ENCODE measurements at places on chromosomes 12 and 14.

DNA sequence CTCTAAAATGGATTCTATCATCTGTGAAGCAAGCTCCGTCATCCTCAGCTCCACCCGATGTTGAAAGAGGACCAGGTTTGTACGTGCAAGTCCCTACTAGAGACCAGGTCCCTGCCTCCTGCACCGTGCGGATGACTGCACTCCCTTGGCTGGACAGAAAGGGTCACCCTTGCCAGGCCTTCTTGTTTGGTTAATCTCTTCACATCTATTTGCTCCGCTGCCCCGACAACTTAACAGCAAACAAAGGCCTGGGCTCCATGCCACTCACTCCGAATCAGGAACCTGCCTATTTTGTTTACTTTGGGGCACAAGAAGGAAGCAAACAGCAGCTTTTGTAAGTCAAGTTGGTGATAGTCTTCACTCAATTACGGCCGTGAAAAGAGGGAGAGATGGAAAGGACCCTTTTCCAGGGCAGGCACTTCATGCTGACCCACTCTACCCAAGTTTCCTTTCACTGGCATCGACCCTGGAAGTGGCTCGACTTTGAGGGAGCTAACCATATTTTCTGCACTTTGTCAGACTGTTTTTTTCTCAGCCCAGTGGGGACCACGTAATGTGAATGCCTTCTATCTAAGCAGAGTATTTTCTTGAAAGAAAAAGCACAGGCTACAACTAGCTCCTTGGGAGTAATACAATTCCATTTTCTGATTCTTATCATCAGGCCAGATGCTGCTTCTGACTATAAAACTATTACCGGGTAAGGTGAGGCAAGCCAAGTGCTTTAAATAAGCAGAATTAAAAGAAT lies 202.6 kb downstream of the FOXN3 start:
- DNase-seq = no peak

GRCh38 chr12:132329036-132329719 lies at the start of gene GALNT9:
GALNT9 (minus strand) TSS chr12:132329589; CDS start chr12:132329203, 386 bp downstream.
- DNase-seq = peak; percentile 4

DNA sequence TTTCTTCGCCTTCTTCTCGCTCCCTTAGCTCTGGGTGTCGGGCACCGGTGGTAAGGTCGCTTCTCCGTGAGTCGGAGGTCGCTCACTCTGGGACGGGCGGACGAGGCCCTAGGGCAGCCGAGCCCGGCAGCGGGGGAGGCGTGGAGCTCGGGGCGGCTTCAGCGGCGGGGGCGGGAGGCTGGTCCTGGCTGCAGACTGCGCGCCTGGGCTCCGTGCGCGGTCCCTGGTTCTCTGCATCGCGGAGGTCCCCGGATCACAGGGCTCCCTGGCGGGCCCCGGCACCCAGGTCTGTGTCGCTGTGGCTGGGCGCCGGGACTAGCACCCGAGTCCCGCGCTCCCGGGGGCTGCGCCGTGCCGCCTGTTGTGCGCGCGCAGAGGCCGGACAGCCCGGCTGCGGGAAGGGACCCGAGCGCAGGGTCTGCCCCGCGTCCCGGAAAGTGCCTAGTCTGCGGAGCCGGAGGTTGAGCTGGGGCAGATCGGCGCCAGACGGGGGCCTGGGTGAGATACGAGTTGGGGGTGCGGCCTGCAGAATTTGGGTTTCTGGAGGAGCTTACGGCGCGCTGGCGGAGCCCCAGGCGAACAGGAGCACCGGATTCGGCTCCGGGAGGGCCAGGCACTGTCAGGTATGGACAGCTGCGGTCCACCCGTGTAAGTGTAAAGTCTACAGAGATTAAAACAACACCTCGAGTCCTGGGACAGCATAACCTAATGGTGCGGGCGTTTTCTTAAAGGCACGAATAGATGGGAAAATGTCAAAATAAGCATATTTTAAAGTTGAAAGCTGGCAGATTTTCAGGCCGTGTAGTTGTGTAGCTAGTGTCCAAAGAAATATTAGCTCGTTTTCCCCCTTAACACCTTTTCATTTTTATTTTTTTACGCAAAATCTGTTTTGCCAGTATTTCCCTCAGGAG lies 713 bp downstream of the FRMD6 start:
- DNase-seq = no peak

DNA sequence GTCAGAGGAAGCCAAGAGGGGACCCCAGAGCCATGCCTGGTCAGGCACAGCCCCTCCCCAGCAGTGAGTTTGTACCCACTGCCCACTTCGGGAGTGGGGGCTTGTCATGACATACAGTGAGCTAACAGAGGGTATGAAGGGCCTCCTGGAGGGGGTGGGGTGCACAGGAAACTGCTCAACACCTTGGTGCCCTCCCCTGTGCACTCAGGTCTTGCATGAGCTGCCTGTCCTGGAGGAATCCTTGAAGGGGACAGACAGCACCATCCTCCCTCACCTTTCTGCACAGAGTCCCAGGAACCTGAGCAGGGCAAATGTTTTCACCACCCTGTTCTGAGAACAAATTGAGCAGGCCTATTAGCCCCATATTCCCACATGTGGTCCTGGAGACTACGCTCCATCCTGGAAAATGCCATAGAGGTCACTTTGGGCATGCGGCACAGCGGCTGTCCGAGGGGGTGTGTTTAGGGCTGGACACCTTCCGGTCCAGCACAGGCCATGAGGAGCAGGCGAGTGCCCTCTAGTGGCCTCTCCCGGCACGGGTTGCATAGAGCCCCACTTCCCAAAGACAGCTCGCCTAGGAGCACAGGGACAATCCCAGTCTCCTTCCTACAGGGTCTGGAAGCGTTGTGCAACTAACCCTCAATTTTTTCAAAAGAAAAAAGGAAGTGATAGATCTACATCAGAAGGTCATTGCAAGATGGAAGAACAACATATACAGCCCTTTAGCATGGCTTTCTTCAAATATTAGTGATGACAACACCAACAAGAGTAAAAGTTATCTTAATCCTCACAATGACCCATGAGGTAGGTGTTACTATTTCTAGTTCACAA lies 31.9 kb upstream of the ZFP36L1 start:
- DNase-seq = peak; percentile 63

GRCh38 chr12:30898846-30899245 lies 27.7 kb upstream of the TSPAN11 start:
- no peak for DNase-seq

- peak; percentile 26 for DNase-seq
Observed at GRCh38 chr12:30019366-30020140, 235.8 kb upstream of the TMTC1 start.

DNA sequence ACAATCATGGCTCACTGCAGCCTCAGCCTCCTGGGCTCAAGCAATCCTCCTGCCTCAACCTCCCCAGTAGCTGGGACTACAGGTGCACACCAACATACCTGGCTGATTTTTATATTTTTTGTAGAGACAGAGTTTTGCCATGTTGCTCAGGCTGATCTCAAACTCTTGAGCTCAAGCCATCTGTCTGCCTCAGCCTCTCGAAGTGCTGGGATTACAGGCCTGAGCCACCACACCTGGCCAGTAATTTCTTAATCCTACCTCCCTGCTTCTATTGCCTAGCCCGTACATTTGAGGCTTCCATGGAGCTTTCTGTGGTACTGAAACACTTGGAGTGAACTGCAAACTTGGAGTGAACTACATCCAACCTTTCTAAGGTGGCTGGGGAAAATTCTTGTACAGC lies 20.7 kb downstream of the SLC35E3 start:
- no peak for DNase-seq

DNA sequence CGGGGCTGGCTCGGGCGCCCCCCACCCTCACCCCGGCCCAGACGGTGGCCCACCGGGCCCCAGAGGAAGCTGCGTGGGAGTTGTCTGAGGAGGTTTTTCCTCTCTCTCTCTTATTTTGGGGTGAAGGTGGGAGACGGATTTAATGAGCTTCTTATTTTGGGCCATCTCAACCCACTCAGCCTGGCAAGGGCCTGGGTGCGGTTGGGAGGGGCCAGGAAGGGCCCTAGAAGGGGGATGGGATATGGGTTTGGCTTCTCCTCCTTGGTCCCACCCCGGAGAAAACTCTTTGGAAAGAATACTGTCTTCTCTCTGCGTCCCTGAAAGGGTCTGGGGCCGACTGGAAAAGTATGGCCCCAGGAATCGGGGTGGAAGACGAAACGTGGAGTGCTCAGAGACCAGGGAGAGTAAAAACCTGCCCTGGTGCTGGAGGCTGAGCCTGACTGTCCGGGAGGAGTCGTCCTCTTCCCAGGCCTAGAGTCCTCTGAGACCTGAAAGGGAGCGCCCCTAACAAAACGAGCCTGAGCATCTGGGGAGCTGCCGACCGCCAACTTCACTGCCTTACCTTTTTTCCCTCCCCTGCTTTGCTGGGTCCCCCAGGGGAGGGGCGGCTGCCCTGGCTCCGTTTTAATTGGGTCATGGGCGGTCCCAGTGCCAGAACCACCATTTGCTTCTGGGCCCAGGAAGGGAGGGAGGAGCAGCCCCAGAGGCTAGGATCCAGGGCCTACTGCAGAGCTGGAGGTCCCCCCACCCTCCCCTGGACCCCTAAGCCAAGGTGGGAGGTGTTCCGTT lies 1.6 kb downstream of the MMP14 start:
- DNase-seq = peak; percentile 56

DNA sequence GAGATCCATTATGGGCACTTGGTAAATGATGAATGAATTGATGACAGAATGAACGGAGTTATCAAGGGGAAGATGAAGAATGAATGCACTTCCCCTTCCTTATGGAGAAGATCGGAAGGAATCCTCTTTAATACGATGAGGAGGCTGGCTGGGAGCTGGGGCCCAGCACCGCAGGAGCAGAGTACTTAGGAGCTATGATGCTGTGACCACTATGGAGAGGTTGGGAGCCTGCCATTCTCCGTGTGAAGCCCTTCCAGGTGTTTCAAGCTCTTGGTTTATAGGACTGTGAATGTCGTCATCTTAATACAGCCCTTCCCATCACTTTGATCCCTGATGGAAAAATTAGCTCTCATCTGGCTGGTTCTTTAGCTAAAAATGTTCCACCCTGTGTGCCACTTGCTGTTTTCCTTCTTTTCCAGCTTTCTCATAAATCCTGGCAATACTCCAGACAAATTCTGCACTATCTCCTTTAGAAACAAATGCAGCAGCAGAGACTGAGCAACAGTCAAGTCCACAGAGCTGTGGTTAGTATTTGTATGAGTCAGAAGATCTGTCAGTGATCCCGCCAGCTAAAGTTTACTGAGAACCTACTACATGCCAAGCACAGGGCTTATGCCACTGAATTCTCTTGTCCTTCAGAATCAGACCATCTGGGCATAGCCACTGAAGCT lies 263.1 kb upstream of the CRY1 start:
- peak; percentile 87 for DNase-seq

DNA sequence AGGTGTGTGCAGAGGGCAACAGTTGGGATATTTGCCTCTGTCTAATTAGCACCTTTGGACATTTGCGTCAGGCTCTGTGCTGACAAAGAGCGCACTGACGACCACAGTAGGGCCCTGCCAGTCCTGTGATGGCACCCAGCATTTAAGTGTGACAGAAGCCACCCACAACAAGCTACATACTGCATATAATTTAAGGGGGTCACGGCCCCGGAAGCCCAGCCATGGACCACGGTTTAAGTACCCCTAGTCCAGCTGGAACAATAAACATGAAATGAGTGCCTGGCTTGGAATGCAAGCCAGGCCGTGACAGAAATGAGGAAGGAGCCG lies 16.8 kb upstream of the DYNC1H1 start:
- DNase-seq = no peak

GRCh38 chr12:53984901-53985691 lies at the start of gene HOXC10:
HOXC10 (plus strand) TSS chr12:53985146; CDS start chr12:53985260, 114 bp downstream.
- peak; percentile 97 for DNase-seq

DNA sequence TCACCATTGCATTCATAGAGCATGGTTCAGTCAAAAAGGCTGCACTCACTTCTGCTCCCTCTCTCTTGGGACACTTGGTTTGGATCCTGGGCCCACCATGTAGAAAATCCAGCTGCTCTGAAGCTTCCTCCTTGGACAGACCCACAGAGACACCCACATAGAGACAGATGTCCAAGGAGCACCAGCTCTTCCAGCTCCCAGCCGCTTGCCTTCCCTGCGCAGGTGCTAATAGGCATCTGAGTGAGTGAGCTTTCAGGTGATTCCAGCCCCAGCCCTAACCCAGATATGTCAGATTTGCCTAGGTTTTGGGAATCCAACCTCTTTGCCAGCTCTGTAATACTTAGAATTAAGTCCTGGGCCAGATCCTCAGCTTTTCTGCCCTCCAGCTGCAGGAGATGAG lies 38.6 kb downstream of the DLK1 start:
- no peak for DNase-seq

DNA sequence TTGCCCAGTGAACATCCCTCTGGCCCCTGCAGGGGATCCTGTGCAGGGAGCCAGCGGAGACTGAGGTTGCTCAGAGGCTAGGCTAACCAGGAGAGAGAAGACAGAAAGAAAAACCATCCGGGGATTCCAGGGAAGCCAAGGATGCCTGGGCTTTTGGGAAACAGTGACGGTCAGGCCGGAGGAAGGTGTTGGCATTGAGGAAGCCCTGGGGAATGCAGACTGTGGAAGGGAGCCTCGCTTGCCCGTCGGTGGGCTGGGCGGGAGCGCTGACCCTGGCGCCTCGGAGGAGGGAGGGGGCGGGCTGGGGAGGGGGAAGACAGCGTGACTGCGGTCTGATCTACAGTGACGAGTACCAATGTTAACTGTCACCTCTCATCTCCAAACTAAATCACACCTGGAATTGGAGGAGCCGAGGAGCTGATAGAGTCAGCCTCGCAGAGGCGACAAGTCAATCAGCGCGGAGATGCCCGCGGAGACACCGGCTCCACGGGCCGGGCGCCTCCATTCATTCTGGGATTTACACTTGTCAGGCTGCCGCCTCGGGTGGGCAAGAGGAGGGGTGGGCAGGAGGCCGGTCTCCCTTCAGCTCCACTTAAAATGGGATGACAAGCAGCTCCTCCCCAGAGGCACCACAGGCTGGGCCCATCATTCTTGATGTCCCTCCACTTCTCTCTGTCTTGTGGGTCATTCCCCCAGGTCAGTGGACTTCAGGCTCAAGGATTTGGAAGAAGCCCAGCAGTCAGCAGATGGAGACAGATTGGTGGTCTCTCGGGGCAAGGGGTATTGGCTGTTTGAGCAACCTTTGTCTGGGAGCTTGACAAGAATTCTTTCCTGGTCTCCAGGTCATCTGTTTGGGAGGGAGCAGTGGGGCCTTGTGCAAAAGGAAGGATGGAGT lies 20.4 kb upstream of the GPATCH2L start:
- no peak for DNase-seq

GRCh38 chr14:99872786-99873440 lies 79.7 kb downstream of the EML1 start:
- no peak for DNase-seq

DNA sequence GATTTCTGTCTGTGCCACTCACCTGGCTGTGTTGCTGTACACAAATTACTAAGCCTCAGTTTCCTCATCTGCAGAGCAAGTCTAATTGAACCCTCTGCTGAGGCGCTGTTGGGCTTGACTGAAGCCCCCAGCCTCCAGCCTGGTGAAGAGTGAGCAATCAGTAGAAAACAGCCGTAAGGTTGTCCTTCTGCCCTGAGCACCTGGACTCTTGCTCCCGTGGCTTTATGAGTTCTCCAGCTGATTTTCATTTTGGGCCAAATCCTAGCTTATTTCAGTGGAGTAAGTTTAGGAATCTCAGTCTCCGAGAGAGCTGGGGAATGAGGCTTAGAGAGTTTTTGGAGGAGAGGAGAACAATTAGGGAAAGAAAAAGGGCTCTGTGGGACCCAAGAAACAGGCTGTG lies 133.9 kb upstream of the EVL start:
- DNase-seq = no peak

All from fibroblast of skin of abdomen (primary cell).